ENCODE measurements at places on chromosomes 6 and 20.

GRCh38 chr6:6686748-6687601, 98.5 kb downstream of the LY86 start:
- DNase-seq, result peak; percentile 98

DNA sequence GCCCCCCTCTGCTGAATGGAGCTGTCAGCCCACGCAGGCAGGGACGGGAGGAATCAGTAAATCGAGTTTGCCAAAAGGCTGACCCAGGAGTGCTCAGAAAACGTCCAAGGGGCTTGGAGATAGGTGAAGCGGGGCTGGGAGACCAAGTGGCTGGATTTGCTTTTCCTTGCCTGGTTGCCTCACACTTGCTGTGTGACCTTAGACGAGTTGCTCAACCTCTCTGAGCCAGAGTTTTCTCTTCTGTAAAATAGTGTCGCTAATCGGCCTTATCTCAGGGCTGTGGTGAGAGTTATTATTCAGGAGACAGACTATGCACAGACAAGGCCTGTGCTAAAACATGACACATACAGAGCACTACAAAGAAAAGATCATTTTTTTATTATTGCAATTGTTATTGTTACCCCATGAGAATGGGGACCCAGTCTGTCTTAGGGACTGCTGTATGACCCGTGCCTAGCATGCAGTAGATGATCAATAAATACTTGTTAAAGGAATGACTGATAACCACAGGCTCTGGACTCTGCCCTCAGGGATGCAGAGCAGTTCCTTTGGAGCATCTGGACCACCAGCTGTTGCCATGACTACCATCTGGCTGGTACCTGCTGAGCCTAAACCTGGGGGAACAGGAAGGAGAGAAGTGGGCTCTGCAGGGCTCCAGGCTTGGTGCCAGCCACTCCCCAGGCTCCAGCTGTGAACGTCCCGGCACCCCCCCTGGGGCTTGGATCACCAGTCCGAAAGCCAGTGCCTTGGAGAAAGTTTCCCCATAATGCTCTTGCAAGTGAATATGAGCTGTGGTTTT, 901 bp downstream of the KCNK15 start:
- DNase-seq, result peak; percentile 81

- no peak for DNase-seq
Observed at GRCh38 chr6:142947714-142948480, 2.9 kb upstream of the HIVEP2 start.

DNA sequence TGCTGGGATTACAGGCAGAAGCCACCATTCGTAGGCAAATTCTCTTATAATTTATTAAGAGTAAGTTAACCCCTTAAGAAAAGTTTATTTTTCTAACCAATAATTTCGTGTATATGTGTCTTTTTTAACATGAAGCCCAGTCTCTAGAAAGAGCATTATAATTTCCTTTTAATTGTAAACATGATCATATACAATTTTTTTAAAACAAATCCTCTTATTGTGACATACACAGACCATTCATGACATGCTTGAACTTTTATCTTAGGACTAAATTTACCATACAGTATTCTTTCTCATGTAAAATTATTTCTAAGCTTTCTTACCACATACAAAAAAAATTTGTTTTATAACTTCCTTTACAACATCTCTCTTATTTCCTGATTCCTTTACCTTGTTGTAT, 6.7 kb downstream of the ACOT13 start:
- no peak for DNase-seq

GRCh38 chr6:134657751-134658527, 292.0 kb downstream of the ALDH8A1 start:
- no peak for DNase-seq

DNA sequence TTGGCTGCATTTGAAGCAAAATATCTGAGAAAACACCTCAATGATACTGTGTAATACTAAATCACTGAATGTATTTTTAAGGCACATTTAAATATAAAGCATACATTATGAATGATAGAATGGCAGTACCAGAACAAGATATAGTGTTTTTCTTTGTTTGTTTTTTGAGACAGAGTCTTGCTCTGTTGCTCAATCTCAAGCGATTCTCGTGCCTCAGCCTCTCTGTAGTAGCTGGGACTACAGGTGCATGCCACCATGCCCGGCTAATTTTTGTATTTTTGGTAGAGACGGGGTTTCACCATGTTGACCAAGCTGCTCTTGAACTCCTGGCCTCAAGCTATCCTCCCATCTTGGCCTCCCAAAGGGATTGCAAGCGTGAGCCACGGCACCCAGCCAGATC, 2.3 kb upstream of the BICRAL start:
- DNase-seq, result no peak

Data from NCI-H2081 treated with DMSO at 0.1 percent for 48 hours (cell line).